ENCODE measurements at places on chromosomes 2 and 18.
A peak's percentile ranks its signal among the peaks of the same experiment; 100 is the strongest.

DNA sequence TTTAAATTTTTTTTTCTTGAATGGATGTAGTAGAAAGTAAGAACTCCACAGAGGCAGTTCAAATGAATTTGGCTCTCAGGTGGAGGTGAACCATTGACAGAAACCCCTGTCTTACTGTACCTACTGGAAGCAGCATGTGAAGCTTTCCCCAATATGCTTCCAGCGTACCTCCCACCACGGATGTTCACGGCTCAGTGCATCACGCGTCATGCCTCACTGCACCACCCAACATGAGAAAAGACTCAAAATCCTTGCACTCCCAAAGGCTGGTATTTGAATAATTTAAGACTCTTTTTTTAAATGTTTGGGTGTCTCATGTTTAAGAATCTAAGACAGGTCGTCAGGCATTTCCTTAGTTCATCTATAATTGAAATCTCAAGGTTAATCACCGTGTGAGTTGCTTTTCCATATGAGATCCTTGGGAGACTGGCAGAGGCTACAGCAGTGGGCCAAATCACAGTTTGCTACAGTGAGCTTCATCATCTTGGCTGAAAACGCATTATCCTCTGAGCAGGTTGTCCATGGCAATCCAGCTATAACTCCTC, 846.4 kb downstream of the DCDC2C start:
- DNase-seq = no peak

GRCh38 chr2:164569378-164569777, 51.9 kb downstream of the GRB14 start:
- DNase-seq = no peak

DNA sequence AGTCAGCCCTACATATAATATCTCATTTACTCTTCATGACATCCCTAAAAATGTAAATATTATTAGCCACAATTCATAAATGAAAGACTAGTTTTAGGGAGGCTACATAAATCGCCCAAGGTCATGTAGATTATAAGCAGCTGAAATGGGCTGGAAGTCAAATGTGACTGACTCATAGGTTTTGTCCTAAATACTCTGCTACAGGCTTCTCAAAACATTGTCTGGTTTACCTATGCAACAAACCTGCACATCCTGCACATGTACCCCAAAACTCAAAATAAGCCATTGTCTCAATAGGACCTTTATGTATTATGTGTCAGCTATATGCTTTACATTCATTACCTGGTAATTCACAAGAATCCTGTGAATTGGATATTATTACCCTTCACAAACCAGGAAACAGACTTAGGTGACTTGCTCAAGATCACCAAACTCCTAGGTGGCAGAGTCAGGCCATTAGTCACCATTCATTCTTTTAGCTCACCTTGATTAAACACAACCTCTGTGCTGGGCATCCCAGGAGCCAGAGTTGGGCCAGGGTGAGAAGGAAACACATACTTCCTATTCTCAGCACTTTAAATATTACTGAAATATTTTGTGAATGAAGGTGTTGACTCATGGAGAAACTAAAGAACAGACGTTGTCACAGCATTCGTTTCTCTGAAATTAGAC, 69.4 kb upstream of the CPO start:
- DNase-seq = no peak

DNA sequence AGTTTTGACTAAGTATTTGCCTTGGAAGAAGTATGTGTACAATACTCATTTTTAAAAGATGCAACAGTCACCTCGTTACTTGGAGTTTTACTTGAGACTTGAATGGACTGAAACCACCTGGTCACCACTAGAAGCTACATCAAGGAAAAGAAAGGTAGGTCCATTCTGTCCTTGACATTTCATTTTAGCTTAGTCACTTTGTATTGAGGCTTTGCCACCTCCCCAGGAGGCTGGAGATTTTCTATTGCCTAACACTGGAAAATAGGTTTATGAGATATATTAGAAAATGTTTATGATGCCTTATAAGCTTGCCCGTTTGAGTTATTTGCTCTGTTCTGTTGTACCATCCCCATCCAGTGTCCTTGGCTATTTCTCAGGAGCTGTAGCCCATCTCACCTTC, 107.9 kb upstream of the ETAA1 start:
- no peak for DNase-seq

GRCh38 chr18:25587545-25587944, 235.6 kb upstream of the ZNF521 start:
- no peak for DNase-seq

DNA sequence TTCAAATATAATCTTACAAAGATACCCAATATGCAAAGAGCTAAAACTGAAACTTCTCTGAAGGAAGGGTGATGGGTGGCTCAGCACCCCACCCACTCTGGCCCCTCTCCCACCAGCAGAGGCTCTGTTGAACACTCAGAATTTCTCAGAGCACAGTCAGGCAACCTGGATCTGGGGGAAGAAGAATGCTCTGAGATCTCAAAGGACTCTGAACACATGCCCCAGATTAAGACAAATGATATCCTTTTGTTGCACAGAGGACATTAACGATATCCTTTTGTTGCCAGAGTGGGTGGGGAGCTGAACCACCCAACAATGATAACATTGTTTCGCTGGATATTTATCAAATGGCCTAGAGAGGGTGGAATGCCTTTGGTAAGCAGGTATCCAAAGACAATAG, 104.8 kb downstream of the LBH start:
- no peak for DNase-seq

GRCh38 chr18:3238742-3239141, 8.9 kb upstream of the MYL12A start:
- DNase-seq = no peak

DNA sequence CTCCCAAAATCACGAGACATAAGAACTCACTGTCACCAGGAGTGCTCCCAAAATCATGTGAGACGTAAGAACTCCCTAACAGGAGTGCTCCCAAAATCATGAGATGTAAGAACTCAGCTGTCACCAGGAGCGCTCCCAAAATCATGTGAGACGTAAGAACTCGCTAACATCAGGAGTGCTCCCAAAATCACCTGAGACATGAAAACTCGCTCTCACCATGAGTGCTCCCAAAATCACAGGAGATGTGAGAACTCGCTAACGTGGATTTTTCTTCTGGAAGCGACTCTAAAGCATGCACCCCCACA, 53.1 kb downstream of the CTDP1 start:
- no peak for DNase-seq

DNA sequence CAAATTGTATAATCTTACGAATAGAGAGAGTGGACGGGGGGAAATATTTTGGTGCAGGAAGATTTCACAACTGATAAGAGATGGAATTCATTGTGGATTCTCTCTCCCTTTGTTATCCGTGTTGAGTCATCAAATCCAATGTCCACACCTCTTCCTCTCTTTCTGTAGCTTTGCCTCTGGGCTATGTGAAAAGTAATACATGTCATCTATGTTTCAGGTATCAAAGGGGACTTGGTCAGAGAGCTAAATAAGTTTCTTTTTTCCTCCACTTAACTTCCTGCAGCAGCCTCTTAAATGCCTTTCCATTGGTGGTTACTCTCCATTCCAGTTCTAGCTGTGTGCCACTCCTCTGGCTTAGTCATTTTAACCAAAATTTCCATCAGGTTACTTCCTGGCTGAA, 169.3 kb upstream of the NXPH2 start:
- DNase-seq = peak; percentile 85

GRCh38 chr18:31649978-31650719, 34.2 kb downstream of the B4GALT6 start:
- DNase-seq = no peak

DNA sequence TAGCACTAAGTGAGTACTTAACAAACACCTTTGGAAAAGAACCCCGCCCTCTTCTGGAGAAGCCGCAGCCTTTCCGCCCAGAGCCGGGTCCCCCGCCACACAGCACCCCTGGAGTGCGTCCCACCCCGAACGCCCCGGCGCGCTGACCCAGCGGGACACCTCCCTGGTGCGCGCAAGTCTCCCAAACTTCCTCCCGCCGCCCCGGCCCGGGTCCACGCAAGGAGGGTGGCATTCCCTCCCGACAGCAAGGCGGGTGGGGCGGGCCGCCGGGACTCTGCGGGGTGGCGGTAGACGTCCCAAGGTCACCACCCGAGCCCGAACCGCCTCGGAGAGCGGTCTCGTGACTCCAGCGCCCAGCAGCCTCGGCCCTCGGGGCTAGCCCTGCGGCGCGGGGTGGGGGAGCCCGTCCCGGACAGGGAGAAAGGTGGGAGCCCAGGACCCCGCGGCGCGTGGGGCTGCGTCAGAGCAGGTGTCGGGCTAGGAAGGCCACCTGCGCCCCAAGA, 598 bp downstream of the CCDC93 start:
- DNase-seq = no peak

DNA sequence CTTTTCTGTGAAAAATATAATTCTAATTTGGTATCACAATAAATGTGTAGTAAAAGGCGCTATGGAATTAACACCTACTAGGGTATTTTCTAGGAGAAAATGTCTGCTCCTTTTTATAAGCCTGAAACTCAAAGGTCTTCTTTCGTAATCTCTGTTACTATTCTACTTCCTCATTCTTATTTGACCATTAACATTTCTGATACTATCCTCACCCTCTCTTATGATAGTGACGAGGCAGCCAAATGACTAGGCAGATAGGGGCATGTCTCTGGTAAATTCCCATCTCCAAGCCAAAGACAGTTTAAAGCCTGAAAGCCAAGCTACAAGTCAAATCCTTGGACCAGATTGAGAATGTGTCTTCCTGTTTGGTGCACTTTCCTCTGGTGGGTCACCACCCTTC, 251.7 kb downstream of the LRRTM4 start:
- DNase-seq = no peak

DNA sequence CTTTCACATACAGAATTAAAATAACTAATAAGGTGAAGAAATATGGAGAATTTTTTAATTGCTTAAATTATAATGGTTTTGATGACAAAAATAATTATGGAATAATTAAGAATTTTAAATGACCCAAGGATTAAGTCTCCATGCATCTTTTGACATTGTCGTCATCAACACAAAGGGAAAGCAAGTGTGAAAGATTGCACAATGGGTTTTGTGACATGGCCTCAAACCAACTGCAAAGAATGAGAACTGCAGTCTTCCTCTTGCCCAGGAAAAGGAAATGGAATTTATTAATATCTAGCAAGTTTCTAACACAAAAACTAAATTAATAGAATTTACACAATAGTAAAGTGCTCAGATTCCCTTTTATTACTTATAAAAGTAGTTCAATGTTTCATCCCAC, 329.1 kb upstream of the PKDCC start:
- DNase-seq = no peak

DNA sequence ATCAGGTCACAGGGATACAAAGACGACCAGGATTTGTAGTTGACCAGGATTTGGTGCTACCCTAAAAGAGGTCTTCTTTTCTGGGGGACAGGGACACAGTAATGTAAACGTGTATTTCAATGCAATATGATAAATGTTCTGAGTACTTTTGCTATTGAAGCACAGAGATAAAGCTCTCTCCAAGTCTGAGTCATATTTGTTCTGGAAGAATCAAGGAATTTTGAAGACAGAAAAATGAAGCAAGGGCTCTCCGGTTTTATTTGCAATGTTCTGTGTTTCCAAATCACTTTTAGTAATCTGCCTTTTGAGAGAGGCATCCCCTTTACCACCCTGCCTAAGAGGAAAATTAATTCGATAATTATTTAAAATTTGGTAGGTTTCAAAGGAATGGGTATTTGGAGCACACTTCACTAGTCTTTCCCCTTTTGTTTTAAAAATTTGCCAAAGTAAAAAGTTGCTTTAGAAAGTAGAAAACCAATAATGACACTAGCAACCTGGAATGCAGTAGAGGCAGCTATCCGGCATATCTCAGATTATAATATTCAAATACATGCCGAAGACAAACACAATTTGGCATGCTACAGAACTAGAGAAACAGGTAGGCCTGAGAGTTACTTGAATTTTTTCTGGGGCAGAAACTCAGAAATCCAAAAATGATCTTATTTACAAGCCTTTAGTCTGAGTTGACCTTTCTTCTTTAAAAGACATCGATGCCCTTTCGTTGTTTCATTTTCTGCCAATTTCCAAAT, 82.7 kb downstream of the MREG start:
- no peak for DNase-seq

DNA sequence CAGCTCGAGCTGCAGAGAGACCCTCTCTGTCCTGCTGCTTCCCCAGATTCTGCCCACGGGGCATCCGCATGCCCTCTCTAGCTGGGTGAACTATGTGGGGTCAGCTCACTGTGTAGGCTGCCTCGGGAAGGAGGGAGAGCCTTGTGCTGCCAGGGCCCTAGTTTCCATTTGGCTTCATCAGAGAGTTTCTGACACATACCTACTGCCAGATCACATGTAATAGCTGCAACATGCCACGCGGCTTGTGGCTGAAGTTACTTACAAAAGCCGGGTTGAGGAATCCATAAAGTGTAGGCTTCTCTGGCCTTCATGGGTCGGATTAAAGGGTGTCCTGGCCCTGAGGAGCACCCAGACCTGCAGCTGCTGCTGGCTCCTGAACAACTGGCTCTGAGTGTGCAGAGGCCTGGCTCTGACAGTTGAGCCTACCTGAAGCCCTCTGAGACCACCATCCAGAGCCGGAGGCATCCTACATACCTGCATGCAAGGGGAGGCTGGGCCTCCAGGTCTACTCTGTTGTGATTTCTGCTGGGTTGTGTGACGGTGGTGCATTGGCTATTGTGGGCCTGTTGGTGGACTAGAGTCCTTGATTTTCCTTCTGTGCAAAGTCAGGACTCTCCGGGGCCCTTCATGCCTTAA, 130.0 kb downstream of the SH3RF3 start:
- DNase-seq = no peak

GRCh38 chr2:241885946-241886643, 16.6 kb downstream of the RTP5 start:
- DNase-seq = no peak

GRCh38 chr2:239188536-239188935, 212.3 kb downstream of the HDAC4 start:
- no peak for DNase-seq

DNA sequence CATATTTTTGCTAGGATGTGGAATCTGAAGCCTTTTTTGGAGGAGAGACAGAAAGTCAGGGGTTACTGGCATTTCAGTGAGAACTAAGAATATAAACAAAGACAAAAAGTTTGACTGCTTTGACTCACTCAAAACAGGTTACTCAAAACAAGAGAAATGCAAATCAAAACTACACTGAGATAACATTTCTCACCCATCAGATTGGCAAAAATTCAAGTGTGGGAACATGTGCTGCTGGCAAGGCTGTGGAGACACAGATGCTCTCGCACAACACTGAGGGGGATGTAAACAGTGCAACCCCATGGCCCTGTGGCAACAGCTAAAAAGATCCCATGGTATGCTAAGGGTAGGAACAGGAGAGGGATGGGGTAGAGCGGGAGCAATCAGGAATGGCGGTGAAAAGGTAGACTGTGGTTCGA, 86.6 kb downstream of the DTNB start:
- no peak for DNase-seq

DNA sequence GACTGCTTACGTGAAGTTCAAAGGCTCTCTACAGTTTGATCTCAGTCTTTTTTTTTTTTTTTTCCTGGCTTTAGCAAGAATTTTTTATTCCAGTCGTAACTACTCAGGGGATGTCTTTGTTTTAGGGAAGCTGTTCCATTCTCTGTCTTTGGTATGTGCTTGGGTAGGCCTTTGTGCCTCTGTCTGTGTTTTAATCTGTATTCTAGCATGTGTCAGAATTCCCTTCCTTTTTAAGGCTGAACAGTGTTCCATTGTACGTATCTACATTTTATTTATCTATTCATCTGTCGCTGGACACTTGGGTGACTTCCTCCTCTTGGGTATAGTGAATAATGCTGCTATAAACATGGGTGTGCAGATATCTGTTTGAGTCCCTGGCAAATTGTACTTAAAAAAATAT, 42.6 kb downstream of the MYO1B start:
- no peak for DNase-seq
